Fibroblast of skin of scalp (primary cell): ENCODE measurements at places on chromosomes 7 and 10.

DNA sequence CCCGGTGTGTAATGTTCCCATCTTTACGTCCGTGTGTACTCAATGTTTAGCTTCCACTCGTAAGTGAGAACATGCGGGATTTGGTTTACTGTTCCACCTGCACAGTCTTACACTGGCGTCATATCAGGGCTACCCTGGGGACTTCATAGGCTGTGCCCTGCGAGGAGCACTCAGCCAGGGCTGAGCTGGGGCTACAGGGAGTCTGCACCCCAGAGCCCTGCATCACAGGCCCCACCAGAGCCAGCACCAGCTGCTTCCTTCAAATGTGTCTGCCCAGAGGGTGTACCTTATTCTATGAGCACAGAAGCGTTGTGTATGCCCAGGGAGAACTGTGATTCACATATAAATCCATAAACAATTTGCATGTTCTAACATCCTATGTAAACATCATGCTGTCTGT lies 277.1 kb downstream of the TCERG1L start:
- no peak for DNase-seq

DNA sequence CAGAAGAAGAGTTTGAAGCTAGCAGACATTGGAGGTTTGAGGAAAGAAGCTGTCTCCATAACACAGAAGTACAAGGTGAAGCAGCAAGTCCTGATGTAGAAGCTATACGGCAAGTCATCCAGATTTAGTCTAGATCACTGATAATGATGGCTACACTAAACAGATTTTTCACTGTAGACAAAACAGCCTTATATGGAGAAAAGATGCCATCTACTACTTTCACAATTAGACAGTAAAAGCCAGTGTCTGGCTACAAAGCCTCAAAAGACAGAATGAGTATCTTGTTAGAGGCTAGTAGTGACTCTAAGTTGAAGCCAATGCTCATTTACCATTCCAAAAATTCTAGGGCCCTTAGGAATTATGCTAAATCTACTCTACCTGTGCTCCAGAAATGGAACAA lies 85.1 kb downstream of the SNX13 start:
- no peak for DNase-seq

DNA sequence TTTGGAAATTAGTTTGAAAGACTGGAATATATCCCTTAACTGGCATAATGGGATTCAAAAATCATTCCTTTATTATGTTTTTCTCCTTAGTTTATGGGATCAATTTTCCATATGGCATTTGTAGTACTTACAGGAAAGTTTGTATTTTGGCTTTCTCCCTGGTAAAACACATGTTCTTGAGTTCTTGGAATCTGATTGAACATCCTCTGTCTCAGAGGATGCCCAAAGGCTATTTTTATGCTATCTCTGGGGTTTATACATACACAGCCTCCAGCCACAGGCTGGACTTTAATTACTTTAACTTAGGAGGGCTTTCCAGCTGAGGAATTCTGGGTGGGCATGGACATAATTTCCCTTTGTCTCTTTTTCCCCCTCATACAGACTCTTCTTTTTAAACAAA lies 236.4 kb downstream of the HGF start:
- DNase-seq: no peak

DNA sequence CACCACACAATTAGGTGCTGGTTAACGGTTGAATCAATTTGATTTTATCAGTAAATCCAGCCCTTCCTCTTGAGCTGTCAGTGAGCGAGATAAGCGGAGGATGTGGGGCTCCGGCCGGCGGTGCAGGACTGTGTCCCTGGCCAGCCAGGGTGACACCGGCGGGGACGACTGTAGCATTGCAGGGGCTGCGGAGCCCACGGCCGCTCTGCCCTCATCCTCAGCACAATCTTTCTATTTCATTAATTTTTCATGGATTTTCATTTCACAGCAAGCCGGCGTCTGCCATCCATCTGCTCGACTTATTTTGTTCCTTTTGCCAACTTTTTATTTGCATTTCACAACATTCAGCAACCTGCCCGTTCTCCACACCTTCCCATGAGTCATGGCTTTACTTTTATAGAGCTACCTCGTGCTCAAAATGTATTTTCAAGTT lies 4.7 kb downstream of the ADARB2 start:
- no peak for DNase-seq

- DNase-seq: no peak
Observed at GRCh38 chr7:80517282-80517747, 5.5 kb upstream of the GNAT3 start.

- DNase-seq: no peak
Observed at GRCh38 chr7:122307228-122307621, 2.7 kb upstream of the FEZF1 start.

DNA sequence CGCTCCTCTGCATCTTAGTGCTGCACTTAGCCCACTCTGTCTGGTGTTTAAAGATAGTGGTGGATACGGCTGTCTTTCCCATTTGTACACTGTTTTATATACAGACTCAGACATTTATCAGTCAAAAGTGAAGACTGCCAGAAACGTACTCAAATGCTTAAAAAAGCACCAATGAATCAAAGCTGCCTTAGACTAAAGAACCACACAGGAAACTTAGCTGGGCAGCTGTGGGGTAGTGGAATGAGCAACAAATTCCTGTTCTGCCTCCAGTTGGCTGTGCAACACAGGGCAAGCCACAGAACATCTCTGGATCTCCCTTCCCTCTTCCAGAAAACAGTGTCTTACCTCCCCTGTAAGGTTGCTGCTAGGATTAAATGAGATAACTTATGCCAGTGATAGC lies 76.0 kb downstream of the ATXN7L1 start:
- DNase-seq: peak; percentile 32

DNA sequence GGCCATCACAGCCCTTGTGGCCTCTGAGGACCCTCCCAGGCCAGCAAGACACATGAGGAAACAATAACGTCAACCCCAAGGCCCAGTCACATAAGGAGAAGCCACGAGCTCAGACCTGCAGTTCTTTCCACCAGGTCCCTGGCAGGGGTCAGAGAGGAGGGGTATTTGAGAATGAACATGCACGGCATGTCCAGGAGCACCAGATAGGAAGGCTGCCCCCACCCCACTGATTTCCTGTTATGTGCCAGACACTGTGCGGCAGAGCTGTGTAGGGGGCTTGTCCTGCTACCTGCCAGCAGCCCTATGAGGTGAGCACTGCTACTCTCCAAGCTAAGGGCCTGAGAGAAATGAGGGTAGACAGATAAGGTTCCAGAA lies 40.7 kb upstream of the ZMIZ1 start:
- no peak for DNase-seq

GRCh38 chr7:123210986-123211385 lies 11.2 kb upstream of the SLC13A1 start:
- peak; percentile 5 for DNase-seq

DNA sequence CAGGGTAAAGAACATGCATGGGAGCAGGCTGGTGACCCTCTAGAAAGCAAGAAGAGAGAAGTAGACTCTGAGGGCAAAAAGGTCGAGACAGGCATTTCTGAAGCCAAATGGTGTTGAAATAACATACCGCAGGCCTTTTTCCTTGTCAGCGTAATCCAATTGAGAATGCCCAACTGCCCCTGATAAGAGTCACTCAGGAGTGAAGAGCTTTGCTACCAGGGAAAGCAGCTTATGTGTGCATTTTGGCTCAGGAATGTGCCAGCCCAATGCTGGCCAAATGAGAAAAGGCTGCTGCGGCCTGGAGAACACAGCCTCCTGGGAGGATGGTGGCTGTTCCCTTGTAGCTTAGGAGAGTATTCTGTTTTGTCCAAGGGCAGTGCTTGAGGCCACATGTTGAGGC lies 61.4 kb upstream of the NFKB2 start:
- DNase-seq: no peak

DNA sequence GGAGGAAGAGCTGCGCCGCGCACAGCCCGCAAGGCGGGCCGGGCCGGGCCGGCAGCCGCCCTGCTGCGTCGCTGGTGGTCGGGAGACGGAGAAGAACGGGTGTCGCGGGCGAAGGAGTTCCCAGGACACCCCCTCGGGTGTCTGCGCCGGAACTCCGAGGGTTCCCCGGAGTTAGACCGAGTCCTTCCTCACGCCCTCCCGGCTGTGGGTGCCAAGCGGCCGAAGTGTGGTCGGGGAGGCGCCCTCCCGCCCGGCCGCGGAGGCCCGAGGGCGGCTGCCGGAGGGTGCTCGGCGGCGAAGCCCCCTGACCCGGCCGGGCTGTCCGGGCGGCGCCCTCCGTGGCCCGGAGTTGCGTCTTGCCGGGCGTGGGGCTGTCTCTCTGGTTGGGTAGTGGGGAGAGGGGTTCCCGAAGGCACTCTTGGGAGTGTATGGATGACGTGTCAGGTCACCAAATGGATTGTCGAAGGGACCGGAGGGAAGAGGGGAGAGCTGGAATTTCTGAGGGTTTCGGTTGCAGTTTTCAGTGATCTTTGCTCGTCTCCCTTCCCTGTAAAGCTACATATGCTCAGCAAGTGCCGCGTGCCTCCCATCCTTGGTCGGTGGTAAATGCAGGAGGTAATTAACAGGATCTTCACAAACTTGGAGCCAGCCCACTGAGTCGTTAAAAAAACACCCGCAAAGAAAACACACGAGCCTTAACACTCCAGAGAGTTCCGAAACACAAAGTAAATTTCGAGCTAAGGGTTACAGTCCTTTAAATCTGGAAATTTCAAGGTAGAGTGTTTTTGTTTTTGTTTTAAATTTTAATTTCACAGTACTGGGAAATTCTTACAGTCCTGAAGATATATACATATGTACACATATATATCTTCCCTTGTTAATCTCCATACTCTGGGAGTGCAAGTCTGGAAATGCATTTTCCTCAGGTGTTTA lies 871 bp downstream of the ST7 start:
- peak; percentile 93 for DNase-seq

GRCh38 chr10:71970869-71971268 lies 6.7 kb downstream of the CHST3 start:
- no peak for DNase-seq

- no peak for DNase-seq
Observed at GRCh38 chr7:73312831-73313520, 4.3 kb upstream of the NSUN5 start.

DNA sequence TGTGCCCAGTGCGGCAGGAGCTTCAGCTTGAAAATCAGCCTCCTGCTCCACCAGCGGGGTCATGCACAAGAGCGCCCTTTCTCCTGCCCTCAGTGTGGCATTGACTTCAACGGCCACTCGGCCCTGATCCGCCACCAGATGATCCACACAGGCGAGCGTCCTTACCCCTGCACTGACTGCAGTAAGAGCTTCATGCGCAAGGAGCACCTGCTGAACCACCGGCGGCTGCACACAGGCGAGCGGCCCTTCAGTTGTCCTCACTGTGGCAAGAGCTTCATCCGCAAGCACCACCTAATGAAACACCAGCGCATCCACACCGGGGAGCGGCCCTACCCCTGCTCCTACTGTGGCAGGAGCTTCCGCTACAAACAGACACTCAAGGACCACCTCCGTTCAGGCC lies 16.1 kb upstream of the ZNF282 start:
- no peak for DNase-seq

- DNase-seq: peak; percentile 93
Observed at GRCh38 chr7:139771001-139771956, 6.5 kb downstream of the HIPK2 start.

- DNase-seq: peak; percentile 72
Observed at GRCh38 chr7:14806891-14807290, 95.7 kb downstream of the DGKB start.
